Activated CD4-positive, alpha-beta T cell treated with anti-CD3 and anti-CD28 coated beads, Interleukin-2, amount 50 U/mL, for 1 hour (primary cell): ENCODE measurements at places on chromosomes 6 and 20.

DNA sequence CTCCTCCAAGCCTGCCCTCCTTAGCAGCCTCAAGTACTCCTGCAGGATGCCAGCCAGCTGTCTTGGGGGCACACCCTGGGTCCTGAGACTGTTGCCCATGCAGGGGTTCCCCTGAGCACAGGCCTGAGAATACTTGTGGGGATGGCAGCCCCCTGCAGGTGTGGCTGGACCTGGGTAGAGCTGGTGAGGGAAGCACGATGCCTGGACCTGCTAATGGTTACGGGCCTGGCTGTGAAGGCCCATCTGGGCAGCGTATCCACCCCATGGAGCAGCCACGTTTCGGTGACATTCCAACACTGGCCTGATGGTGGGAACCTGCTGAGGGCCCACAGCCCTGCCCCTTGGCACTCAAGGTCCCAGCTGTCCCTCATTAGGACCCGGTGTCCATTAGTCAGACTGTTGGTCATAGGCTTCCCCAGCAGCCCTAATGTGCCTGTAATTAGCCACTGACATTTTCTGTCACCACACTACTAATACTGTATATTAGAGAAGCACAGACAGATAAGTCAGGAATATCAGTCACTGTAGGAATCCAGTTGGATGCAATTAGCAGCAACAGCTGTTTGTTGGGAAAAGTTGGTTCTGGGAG, 20.3 kb downstream of the CCDC167 start:
- DNase-seq: no peak

DNA sequence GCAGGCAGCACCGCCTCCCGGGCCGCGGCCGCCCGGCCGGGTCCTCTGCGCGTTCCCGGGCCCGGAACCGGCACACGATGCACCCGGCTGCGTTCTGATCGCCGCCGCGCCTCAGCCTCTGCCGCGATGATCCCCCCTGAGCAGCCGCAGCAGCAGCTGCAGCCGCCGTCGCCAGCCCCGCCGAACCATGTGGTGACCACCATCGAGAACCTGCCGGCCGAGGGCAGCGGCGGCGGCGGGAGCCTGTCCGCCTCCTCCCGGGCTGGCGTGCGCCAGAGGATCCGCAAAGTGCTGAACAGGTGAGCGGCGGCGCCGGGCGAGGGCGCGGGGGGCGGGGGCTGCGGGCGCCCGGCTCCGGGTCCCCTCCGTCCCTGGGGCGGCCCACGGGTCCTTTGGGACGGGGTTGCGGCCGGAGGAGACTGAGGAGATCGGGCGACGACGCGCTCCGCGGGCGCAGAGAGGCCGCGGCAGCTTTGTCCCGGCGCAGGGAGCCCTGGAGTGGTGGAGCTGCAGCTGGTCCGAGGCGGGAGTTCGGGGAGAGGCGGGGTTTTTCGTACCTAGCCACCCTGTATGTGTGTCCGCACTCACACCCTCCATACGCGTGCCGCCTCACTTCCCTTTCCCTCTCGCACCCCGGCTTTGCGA, 659 bp downstream of the SLC35F1 start:
- DNase-seq: no peak

DNA sequence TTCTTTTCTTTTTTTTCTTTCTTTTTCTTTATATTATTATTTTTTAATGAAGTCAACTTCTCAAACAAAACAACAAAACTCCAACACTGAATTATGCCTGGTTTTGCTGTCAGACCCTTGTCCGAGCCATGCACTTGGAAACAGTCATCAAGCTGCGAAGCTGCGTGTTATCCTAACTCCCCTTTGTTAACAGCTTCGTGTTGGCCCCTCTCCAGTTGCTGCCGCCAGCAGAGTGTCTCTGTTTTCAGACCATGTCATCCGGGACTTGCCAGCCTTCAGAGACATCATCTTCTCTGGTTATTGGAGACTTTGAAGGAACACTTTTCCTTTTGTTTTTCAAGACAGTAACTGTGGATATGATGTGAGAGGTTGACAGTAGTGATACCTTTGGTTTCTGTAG, 83.1 kb downstream of the TRMT11 start:
- no peak for DNase-seq

DNA sequence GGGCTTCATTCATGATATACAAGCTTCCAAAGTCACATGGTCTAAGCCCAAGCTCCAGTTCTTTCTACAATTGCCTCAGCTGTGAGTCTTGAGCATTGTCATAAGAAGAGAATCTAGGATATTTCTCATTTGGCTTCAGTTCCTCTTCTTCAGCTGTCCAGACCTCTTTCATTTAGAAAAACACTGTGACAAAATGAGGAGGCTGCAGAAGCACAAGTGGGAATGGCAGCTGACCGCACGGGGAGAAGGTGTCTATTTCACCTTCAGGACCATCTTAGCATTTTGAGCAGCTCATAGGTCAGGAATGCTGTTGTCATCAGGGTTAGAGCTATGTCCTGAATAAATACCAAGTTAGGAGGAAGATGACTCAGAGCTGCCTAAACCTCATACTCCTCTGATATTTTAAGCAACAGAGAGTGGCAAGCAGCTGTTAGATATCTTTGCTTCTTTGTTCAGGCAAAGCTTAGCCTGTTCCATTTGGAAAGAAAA, 390.1 kb upstream of the CITED2 start:
- DNase-seq: no peak

- no peak for DNase-seq
Observed at GRCh38 chr6:132614554-132614953, 9.5 kb downstream of the TAAR2 start.

DNA sequence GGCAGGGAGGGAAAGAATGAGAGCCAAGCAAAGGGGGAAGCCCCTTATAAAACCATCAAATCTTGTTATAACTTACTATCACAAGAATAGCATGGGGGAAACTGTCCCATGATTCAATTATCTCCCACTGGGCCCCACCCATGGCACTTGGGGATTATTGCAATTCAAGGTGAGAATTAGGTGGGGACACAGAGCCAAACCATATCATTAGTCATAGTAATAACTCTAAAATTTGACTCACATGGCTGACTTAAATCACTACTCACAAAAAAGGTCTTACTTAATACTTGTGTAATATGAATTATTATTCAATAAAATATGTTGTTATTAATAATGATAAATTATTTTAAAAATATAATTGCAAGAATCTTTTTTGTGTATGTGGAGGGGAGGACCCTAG, 178.1 kb upstream of the TCF21 start:
- DNase-seq: no peak

GRCh38 chr6:52135217-52135616, 47.8 kb upstream of the PKHD1 start:
- DNase-seq: no peak

DNA sequence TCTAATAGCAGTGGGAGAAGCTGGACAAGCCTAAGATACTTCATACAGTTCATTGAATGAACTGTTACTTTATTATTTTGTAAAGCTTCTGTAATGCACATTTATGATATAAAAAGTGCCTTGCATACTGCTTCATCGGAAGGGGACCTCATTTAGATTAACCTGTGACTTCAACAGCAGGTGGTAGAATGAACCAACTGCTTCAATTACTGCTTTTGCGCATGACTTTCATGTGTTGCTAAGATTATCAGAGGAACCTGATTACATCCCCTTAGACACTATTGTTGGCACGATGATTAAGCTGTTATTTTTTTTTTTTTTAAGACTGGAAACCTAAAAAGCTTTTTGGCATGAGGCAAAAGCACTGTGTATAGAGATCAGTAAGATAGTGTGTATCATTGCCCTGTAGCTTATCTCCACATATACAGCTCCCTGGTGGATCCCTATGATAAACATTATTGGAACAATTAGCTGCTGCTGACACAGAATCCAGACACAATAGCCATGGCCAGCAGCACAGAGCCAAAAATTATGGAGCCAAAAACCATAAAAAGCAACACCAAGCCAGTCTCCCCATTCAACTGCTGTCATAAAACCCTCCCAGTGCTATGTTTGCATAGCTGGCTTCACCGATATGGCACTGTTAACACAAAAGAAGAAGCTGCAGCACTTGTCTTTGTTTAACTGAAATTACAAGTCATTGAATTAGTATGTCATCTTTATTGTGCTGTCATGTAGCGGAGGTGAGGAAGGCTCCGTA, 731.6 kb upstream of the MMS22L start:
- DNase-seq: no peak

DNA sequence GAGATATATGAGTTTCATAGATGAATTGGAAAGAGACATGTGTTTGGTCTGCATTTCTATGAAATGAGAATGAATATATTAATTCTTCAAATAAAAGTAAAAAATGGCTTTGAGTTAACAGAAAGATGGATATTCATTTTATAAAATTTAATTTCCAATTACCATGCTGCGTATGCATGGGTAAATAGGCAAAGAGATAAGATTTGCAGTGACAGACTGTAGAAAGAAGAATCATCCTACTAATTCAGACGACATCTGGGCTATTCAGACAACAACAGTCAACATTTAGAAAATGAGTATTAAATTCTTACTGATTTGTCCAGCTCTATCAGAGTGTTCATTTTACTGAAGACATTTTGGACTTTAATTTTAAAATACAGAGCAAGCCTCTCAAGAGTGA, 602.2 kb upstream of the NRSN1 start:
- DNase-seq: no peak

GRCh38 chr20:3221398-3222226, 12.3 kb downstream of the ITPA start:
- no peak for DNase-seq

DNA sequence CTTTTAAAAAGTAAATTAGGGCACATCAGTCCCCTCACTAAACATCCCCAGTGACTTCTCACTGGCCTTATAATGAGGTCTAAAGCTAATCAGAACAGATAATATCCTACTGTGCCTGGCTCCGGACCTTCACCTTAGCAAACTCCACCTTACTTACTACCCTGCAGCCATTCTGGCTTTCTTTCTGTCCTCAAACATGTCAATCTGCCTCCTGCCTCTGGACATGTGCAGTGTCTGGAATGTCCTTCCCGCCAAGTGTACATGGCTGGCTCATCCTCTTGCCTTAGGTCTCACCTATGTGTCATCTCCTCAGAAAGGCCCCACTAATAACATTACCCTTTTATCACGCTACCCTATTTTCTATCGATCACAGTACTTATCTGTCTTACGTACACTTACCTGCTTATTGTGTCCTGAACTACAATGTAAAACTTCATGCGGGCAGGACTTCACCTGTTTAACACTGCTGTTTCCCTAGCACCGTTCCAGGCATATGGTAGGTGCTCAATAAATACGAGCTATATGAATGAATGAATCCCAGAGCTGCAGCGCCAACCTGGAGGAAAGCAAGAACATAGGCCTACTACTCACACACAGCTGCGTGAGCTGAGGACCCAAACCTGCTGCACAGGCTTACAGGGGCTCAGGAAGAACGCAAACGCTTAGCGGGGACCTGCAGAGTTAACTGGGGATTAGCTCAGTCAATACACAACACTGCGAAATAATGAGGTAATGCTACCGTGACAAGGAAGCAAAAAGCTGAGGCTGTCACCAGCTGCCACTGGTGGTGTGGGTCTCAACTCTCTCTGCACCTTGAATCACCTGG, 991 bp downstream of the UQCC2 start:
- DNase-seq: no peak

DNA sequence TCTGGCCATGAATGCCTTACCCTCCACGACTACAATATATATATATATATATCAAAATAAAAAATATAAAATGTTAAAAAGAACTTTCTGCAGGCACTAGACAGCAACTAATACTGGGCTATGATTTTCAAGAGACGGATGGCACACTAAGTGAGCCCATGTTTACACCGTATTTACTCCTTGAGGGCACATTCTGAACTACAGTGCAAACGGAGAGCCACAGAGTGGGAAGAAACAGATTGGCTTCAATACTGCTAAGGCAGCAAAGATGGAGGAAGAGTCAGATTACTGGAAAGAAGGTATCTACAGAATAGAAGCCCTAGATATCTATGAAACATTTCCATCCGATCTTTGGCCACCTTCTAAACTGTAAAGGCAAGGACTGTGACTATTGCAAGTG, 330.3 kb downstream of the HTR1B start:
- no peak for DNase-seq

DNA sequence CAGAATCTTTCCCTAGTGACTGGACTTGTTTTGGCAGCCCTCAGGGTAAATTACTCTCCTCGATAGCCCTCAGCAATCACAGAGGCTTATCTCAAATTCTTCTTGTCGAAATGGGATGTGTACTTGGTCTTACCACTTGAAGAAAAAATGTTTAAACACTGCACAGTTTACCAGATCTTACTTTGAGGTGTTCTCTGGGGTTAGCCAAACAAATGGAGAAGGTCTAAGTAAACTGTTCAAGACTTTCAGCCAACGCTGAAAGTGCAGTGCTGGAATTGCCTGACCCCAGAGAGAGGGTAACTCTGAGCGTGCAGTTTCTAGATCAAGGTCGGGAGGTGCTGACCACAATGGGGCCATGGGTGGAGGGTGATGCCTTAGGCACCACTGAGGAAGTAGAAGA, 39.2 kb downstream of the MYLIP start:
- no peak for DNase-seq

DNA sequence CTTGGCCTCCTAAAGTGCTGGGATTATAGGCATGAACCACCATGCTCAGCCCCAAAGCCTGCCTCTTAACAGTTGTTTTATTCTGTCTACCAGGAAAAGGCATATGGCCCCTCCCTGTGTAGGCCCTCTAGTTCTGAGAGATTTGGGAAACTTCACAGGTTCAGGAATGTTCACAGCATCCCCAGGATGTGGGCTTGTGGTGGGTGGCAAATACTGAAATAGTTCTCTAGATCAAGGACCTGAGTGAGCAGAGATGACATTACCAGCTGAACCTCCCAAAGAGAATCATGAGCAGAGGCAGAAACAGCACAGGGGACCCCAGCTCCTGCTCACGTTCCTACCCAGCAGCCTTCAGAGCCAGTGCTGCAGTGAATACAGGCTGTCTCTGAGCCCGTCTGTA, 99.6 kb downstream of the SSR1 start:
- DNase-seq: no peak

DNA sequence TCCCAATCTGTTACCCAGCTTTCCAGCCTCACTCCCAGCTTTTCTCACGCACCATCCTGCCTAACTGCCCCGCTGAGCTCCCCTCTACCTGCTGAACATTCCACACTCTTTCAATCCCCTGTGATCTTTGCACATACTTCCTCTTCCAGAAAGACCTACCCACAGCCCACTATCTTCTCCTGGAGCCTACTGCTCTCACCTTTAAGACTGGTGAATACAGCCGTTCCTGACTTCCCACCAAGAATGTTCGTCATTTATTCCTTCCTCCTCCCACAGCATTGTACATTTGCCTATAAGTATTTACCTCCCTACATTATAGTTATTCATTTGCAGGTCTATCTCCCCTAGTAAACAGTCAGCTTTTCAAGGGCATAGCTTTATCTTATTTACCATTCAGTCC, 61.9 kb upstream of the MBOAT1 start:
- DNase-seq: no peak

DNA sequence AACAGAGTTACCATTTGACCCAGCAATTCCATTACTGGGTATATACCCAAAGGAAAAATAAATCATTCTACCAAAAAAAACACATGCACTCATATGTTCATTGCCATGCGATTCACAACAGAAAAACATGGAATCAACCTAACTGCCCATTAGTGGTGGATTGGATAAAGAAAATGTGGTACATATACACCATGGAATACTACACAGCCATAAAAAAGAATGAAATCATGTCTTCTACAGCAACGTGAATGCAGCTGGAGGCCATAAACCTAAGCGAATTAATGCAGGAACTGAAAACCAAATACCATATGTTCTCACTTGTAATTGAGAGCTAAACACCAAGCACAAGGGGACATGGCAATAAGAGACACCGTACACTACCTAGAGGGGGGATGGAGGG, 12.5 kb downstream of the RALGAPA2 start:
- no peak for DNase-seq

- DNase-seq: no peak
Observed at GRCh38 chr6:41181566-41181965, 18.6 kb upstream of the TREM2 start.
